Endodermal cell (in vitro differentiated cells): ENCODE measurements at places on chromosomes 4 and X. TPM values are rescaled to one million over a fixed set of nuclear protein-coding genes. Genes with fewer than 3 reads are reported as not detected.

GRCh38 chr4:80852061-80852460, 178.4 kb upstream of the BMP3 start:
- DNase-seq: no peak

DNA sequence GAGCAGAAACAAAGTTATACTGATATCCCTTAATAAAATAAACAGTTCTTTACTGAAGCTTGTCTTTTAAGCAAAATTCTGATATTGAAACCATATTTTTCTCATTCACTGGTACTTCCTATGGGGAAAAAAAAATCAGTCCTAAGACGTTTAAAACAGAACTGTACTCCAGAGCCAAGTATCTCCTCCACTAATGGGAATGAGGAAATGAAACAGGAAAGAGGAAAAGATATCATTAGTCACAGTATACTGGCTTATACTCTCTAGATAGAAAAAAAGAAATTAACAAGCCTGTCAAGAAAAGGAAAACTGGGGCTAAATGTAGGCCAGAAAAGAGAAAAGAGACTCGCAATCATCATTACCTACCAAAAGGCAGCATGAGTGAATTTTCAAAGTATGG, 252.7 kb downstream of the CENPC start:
- DNase-seq: no peak

The NUP62CL gene
- total RNA-seq: 4.3 and 6.4 TPM in 2 replicates

DNA sequence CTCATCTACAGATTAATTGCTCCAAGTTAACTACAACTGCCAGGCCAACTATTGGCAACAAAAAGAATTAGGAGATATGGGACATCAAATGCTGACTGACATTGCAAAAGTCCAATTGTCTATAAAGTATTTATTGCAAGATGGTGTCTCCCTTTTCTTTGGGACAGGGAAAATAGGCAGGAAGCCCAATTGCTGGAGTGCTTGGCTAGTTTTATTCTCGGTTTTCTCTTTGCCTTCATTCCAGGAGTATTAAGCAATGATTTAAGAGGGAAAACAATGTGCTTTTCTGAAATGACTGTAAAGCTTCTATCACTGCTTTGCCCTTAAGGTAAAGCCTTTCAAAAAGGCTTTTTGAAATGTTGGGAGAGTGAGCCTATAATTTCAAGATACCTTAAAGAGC, 62.8 kb upstream of the DIAPH2 start:
- DNase-seq: no peak

DNA sequence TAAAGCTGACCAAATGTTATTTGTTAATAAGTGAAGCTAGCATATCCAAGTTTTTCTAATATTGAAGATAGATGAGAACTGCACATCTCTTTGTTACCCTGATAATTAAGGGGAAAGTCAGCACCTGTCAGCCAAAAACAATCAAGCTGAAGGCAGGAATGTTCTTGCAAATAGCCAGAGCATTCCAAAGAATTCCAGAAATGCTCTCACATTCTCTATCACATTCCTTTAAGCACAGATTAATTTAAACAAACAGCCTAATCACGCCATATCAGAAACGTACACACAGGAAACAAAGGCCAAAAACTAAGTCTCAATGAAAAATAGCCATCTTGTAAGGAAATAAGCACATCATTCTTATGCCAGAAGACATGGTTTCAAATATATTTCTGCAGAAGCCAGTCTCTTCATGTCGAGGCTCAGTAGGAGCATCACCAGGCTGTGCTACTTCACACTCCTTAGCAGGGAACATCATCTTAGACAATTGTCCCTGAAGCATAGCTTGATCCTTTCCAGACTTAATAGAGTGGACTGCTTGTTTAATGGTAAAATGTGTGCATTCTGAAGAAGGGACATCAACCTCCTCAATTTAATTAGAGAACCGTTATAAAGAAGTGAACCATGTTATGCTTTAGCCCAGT, 252.9 kb upstream of the TTC29 start:
- no peak for DNase-seq
